Pons (tissue), 1 donor: ENCODE measurements at places on chromosomes 11 and 22.

- peak; percentile 20 for DNase-seq
Observed at GRCh38 chr11:2213384-2213842, 41.8 kb upstream of the TH start.

GRCh38 chr22:25045159-25045558, 92.6 kb downstream of the KIAA1671 start:
- no peak for DNase-seq

DNA sequence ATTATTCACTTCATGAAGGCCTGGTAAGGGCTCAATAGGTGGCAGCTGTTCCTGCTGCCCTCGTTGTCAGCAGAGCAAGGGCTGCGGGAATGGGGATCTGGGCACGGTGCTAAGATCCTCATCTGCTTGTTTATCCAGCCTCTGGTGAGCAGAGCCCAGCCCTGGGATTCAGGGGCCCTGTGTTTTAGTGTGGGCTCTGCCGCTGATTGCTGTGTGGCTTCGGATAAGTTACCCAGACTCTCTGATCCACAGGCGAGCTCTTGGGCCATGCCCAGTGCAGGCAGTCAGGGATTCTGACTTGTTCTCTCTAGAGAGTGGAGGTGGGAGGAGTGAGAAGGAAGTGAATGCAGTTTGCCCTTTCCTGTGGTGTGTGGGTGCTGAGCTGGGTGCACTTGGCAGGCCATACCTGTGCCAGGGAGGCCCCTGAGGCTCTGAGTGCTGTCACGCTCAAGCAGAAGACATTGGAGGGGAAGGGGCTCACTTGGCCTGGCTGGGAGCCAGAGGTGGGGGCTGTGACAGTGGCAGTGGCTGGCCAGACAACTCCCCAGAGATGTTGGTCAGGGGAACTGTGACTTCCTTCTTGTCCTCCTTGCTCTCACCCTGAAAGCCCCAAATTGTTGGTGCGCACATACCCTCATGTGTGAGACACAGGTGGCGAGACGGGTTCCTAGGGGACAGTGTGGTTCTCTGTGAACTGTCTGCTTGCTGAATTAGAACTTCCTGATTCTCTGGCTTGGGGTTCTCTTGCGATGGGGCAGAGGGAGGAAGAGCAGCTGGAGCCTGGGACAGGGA, 43.7 kb downstream of the CD82 start:
- no peak for DNase-seq

- DNase-seq = no peak
Observed at GRCh38 chr11:75689863-75690609, 21.2 kb upstream of the MAP6 start.

DNA sequence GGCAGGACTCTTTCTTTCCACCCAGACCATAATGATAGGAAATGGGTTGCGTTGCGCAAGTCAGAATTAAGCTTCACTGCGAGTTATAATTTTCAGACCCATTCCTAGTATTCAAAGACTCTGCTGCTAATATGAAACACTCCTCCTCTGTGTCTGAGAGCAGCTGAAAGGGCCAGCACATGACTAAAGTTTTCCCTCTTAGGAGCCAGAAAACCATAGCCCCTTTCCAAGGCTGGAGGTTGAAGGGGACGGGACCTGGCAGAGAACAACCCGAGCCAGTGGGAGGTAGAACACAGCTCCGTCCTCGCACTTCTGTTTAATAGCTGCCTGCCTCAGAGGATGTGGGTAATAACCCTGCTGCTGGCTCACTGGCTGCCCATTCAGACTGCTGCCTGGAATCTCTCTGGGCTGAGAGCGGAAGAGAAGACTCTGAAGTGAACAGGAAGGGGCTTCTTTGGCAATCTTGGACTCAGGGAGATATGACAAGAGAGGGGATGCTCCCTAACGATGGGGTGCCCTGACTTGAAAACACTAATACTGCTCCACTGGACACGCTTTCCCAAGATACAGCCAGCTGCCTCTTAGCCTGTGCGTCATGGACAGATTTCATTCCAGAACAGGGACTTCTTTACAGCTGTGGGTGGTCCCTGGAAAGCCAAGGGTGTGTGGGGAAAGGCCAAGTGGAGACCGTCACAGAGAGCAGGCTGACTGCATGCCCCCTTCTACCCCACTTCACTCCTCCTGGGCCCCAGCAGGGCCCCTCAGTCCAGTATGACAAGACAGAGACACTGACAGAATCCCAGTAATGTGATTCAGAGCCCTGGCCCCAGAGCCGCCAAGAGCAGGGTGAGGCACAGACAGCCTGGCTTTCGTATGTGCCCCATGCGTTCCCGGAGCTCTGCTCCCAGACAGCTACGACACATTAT, 156.9 kb downstream of the FEZ1 start:
- no peak for DNase-seq

DNA sequence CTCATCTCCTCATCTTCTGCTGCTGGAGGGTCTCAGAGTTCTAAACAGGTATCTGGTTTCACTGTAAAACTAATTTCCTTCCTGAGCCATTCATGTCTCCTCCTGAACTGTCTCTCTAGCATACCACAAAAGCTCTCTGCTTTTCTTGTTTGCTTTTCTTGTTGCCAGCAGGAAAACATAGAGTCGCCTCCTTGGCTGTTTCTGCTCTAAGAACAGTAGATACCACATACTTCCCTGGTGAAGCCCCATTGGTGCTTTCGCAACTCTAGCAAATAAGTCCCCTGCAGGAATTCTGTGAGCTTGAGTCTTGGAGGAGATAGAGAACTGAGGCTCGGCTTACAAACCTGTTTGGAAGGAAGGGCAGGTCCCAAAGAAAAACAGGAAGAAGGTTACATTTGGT, 7.0 kb downstream of the DIXDC1 start:
- DNase-seq = no peak

DNA sequence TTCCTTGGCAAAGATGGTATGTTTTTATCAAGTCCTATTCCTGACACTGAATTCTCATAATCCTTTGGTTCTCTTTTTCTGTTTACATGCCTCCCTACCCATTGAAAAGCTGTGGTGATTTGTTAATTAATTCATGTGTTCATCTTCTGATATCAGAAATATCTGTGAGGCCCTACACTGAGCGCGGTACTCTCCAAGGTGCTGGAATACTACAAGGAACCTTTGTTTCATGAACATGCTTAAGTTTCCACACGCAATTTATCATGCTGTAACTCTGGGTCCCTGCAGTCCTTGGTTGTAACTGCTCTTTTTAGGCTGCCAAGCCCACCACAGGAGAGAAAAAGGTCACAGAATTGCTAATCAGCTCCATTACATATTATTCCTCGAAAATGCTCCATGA, 331.8 kb downstream of the FAT3 start:
- no peak for DNase-seq

DNA sequence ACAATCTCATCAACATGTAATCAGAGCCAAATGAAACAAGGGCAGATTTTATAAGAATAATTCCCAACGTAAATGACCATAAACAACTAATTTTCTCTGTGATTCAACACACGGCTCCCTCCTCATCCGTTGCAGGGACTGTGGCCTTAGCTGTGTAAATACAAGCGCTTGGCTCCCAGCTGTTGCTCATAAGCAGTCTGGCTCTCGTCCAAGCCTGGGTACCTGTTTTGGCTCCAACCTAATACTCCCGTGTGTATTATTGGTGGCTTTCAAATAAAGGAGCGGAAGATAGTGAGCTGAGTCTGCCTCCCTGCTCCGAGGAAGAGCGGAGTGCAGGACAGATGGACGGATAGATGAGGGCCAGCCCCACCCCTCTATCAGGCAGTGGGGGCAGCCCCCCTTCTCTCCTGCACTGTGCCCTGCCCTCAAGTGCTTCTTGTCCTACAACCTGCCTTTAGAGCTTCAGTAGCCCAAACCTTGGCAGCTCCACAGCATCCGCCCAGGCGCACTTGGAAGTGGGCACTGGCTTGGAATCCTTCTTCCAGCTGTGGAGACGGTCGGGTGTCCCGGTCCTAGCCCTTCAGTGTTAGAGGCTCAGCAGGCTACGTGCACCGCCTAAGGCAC, 670.9 kb downstream of the BRD1 start:
- DNase-seq = no peak

- DNase-seq = no peak
Observed at GRCh38 chr11:120180551-120181232, 30.1 kb upstream of the OAF start.

DNA sequence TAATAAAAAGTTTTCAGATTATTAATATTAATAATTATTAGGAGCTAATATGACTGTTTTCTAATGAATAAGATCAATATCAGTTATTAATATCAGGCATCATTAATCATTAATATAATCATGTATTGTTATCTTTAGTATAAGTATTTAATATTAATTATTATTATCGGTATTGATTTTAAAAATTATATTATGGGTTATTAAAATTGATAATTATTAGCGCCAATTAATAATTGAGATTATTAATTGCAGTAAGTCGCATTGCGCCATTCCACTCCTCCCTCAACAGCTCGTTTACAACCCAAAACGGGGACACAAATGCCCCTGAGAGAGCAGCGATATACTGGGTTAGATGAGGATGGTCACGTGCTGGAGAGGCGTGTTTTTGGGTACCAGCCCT, 20.2 kb downstream of the XNDC1N start:
- no peak for DNase-seq

DNA sequence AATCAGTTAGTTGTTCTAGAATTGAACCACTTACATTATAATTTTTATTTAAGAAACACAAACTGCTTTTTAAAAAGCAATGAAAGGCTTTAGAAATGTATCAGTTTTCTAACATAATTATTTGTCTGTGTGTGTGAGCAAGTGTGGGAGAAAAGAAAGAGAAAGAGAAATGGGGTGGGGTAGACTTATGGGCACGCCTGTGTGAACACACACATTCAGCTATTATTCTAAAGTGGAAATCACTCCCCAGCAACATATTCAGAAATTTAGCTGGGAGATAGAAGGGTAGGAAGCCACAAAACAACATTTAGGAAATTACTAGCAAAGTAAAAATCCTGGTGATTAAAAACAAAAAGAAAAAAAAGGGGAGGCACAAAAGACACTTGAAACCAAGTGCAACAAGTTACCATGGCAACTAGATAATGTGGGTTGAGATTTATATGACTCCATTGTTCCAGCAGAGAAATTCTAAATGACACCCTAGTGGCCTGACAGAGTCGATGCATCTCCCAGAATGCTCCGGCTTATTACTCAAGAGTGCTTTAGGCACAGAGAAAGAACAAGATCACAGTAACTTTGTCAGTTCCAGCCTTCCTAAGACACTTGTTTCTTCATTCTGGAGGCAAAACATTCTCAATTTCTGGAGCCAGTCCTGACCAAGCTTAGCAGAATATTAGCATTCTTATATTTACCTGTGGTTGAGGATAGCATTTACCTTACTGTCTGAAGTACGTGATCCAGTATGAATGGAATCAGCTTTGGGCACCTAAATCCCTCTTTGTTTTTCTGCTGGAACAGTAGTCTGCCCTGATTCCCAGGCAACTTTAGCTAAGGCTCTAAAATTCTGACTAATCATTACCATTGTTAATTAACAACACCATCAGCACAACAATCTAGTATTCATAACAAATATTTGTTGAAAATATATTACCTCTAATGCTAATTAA, 444.4 kb downstream of the DLG2 start:
- DNase-seq = peak; percentile 83

DNA sequence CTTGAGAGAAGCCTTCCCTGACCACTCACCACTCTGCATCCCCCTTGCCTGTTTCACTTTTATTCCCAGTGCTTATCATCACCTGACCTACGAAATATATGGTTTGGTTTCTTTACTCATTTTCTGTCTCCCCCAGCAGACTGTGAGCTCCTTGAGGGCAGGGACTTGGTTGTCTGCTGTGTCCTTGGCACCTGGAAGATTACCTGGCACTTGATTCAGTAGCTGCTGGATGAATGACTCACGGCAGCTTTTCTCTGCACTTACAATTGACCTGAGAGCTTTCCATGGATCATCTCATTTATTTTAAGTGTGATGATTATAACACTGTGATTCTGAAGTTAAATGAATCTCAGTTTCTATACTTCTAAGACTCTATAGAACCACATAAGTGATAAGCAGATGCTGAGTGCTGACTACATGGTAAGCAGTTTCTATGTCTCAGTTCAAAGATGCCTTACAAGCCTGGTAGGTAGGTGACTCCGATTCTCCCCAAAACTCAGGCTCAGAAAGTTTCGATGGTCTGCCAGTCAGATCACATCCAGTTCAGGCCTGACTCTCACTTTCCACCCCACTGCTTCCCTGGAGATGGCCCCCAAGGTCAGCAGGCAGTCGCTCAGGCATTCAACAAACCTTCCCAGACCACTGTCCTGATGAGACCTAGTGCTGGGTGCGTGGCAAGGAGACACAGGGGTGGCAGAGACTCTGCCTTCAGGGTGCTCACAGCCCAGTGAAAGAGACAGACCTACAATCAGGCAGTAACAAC, 11.6 kb downstream of the IL2RB start:
- no peak for DNase-seq

DNA sequence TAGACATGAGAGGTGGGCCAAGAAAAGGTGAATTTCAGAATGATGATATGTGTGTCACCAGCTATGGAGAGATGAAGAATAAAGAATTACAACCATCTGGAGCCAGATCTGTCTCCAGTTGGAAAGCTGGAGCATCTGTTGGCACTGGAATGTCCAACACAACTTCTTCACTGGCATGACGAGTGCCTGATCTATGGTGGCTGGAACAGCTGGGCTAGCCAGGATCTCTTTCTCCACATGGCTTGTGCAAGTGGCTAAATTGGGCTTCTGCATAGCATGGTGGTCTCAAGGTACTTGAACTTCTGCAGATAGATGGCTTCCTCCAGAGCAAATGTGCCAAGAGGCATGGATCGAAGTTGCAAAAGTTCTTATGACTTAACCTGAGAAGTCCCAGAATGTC, 256.1 kb upstream of the NCAM1 start:
- DNase-seq = no peak

- DNase-seq = no peak
Observed at GRCh38 chr11:130999992-131000770, 83.9 kb upstream of the SNX19 start.

DNA sequence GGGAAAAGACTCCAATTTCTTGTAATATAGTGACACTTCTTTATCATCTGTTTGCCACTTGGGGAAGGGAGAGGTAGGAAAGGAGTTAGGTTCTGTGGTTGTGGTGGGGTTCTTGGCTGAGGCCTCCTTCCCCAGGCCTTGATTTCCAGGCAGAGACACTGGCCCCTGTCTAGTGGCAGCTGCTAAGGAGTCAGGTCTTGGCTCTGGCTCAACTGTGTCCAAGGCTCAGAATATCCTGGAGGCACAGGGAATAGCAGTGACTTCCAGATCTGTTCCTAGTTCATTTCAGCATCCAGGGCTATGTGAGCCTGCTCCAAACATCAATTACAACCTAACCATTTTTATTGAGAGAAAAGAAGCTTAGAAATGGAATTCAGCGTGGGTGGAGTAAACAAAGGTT, 29.5 kb downstream of the PPFIBP2 start:
- no peak for DNase-seq

GRCh38 chr22:47713941-47714340, 951.5 kb downstream of the TBC1D22A start:
- DNase-seq = no peak

GRCh38 chr11:2732261-2732939, 32.6 kb upstream of the KCNQ1OT1 start:
- DNase-seq = peak; percentile 87

GRCh38 chr11:122671400-122671891, 15.9 kb downstream of the UBASH3B start:
- no peak for DNase-seq
